Activated CD4-positive, alpha-beta T cell treated with anti-CD3 and anti-CD28 coated beads for 1 hour (primary cell): ENCODE measurements at places on chromosomes 1 and 21.

- no peak for DNase-seq
These were observed 43.3 kb downstream of the SSBP3 start for GRCh38 chr1:54362881-54363340.

GRCh38 chr1:109241841-109242345 lies 7.4 kb upstream of the CELSR2 start:
- DNase-seq = no peak

GRCh38 chr1:165524639-165525285 lies 19.0 kb upstream of the LRRC52 start:
- DNase-seq = no peak

GRCh38 chr1:35886577-35887431 lies 3.8 kb downstream of the AGO1 start:
- DNase-seq = no peak

DNA sequence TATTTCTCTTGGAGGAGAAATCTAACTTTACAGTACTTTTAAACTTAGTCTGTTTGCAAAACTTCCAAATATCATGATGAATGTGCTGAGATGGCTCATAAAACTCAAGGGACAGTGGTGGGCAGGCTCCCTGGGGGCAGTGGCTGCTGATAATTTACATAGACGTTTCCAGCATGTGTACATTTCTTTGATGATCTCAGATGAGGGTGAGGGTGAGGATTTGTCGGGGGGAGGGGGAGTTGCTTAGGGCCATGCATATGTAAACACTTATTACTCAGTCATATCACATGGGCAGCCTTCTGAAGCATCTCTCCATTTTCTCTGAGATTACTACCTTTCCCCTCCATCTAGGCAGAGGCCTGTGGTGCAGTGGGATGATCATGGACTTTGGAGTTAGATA lies 152.9 kb upstream of the HMGB4 start:
- no peak for DNase-seq

DNA sequence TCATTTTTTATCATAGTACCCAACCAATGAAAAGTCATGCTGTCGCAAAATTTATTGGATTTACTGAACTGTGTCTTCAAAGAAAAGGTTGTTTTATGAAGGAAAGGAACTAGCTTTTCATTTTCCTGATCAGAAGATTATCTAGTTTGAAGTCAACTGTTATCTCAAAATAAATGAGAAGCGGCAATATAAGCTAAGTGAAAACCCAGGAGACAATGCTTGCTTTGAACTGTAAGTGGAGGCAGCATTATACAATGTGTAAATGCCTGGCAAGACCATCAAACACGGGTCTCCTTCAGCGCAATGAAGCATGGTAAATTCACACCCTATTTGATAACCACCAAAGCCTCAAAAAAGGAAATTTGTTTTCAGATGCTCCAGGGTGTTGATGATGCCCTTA lies 134.4 kb upstream of the PTBP2 start:
- no peak for DNase-seq

GRCh38 chr1:179807291-179807690 lies 64.2 kb downstream of the FAM163A start:
- no peak for DNase-seq

- DNase-seq = no peak
These were observed 1.1 kb downstream of the TAS1R3 start for GRCh38 chr1:1332031-1332755.

- DNase-seq = no peak
These were observed 99.5 kb downstream of the FGGY start for GRCh38 chr1:59396387-59396786.

DNA sequence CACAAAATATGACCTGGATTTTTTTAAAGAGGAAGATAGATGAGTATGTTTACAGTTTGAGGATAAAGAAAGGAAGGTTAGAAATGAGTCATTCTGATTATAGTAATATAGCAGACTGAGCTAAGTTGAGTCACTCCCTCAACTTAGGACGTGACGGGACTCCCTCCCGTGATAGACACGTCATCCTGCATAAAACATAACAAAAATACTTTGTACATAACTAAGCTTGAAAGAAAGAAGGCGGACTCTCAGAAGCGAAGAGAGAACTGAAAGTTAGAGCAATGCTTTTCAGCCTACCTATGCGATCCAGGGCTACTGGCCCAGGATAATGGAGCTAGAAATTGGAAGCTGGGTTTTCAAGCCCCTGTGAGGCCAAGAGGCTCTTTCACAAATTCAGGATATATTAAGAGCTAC lies 53.0 kb upstream of the DESI2 start:
- peak; percentile 21 for DNase-seq

GRCh38 chr1:26083208-26083607 lies 15.8 kb upstream of the TRIM63 start:
- DNase-seq = no peak

GRCh38 chr21:36744560-36745231 lies 45.8 kb downstream of the SIM2 start:
- DNase-seq = no peak

DNA sequence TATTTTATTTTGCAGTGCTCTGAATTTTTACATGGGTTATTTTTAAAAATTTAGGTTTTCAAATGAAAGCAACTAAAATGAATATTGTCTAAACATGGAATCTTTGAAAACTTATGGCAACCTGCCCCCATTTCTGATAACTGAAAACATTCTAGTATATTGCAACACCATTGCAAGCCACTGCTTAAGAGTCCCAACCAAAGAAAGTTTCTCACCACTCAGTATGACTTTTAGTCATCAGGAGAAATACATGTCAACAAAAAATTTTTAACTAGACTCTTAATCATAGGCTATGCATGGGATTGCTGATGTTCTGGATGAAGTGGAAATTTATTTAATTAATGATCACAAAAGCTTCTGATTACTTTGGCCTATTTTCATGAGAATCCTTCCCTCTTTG lies 112.1 kb downstream of the TNFSF18 start:
- DNase-seq = no peak

GRCh38 chr1:25893116-25893515 lies 13.1 kb downstream of the STMN1 start:
- DNase-seq = no peak

GRCh38 chr1:232962761-232963745 lies 12.6 kb downstream of the NTPCR start:
- DNase-seq = no peak

GRCh38 chr1:203584035-203584434 lies 42.6 kb upstream of the ATP2B4 start:
- no peak for DNase-seq

DNA sequence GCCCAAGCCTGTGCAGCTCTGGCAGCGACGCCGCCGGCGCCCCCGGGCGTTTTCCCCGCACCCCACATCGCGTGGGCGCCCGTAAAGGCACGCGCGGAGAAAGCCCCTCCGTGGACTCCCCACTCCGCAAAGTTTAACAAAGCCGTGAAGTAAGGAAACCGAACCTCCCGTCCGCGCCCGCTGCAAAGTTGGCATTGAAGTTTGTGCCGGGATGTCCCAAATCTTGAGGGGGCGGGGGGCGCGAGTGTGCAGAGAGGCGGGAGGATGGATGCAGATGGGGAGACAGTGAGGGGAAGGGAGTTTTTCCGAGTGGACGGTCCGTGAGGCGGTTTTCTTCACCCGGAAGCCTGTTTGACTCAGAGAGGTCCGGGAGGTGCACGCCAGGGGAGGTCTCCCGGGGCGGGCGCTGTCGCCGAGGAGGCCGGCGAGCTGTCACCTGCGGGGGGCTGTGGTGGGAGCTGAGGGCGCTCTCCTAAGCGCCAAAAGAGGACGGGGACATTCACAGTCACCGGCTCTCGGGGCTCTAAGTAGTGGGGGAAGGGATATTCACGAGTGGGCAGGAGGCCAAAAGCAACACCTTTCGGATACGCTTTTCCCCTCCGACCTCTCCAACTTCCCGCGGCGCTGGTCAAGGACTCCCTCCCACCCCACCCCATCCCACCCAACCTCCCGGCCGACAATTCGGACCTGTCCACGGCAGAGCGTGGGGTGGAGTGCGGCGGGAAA lies 1.3 kb downstream of the WLS start:
- DNase-seq = no peak

DNA sequence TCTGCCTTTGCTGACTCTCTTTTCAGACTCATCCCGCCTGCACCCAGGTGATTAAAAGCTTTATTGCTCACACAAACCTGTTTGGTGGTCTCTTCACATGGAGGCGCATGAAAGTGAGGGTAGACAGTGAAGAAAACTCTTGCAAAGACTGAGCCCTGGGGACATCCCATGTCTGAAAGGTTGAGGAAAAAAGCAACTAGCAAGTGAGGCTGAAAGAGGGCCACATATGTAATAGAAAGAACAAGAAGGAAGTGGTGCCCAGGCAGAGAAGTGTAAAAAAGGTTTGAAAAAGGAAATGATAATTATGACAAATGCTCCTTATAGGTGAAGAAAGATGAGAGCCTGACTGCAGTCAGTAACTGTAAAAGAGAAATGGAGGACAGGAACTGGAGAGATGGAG lies 115.9 kb upstream of the NEK7 start:
- DNase-seq = no peak

DNA sequence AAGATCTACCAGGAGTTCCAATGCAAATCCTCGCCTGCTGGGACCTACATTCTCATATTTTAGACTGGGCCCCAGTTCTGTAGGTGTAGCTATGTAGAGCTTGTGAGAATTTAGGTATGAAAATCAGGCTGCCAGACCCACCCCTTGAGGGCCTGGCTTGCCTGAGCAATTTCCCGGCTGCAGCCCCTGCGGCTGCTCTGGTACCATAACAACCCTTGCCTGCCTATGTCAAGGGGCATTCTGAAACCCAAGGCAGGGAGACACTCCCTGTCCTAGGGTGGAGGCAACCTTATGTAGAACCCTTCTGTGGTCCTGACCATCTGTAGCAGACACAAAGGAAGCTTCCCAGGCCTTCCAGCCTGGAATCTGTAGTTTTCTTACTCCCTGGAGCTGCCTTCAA lies 28.4 kb downstream of the VTCN1 start:
- DNase-seq = no peak

- DNase-seq = no peak
These were observed 43.5 kb downstream of the LGR6 start for GRCh38 chr1:202237052-202237451.

DNA sequence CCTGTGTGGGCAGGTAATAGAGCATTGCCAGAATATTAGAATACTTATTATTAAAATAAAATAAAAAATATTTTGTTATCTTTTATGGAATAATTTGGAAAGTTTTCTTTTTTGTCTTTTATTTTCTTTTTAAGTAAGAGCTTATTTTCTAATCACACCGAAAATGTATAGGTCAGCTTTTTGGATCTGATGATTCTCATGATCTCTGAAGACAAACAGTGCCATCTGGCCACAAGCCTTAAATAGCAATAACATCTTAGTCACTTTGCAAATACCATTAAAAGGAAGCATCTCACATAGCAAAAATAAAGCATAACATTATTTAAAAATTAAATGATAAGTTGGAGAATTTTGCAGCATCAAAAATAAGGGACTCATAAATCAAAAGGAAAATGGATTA lies 213.8 kb downstream of the PLA2G4A start:
- DNase-seq = no peak

- no peak for DNase-seq
These were observed 102.3 kb downstream of the TMEM53 start for GRCh38 chr1:44571712-44572571.

DNA sequence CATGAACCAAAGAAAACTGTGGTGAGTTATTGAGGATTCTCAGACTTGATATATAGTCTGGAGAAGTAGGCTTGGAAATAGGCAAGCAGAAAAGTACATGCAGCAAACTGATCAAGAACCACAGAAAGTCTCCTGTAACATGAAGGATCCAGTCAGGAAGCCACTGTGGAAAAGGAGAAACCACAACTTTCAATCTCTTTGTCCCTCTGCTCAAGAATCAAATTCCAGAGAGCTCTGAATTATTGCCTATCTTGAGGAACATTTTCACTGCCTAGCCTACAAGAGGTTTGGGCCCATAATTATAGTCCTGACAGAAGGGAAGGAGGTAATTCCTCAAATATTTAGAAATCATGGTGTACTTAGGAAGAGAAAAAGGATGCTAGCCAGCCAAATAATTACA lies 43.0 kb upstream of the ADAMTS1 start:
- no peak for DNase-seq

DNA sequence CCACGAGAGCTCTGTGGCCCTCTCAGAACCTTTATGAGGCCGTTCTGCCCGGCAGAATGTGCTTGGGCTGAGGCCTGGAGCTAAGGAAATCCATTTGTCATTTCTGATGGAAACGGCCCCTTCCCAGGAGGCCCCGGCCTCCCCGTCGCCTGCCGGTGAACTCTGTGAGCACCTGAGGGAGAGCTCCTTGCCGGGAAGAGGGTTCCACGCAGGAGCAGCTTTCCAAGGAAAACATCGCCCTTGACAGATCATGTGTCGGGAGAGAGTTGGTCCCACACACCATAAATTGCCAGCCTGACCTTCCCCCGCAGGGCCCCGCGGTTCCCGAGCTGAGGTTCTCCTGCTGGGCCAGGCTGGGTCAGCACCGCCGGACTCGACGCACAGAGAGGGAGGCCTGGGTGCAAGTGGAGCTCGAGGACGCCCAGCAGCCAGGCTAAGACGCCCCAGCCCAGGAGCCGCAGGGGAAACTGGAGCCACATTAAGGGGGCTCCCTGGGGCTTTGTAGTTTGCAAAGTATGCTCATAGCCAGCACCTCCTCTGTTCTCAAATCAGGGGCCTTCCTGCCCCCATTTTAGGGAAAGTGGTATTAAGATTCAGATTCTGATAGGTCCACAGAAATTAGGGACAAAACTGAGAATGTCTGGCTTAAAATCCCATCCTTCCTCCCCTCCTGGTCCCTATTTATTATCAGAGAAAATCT lies 239.5 kb downstream of the FOXD2 start:
- DNase-seq = no peak

DNA sequence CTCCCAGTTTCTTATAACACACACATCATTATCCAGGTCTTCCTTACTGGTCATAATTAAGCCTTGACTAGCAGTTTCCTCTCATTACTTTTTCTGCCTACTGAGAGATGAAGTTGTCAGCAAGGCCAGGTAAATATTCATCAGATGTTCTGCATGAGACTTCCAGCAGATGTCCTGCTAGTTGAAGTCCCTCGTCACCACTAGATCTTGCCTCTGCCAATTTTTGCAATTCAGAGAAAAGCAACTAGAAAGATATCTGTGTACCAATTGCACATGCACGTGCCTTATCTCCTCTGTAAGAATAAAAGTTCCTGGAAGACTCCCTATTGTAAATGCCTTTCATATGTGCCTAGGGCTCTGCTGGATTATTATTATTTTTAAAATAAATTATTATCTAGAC lies 18.3 kb downstream of the ACKR1 start:
- DNase-seq = no peak

- DNase-seq = no peak
These were observed 12.2 kb downstream of the SPATA46 start for GRCh38 chr1:162364498-162364897.

GRCh38 chr1:185574139-185574875 lies 159.9 kb upstream of the HMCN1 start:
- DNase-seq = no peak

GRCh38 chr1:10638559-10639005 lies 157.9 kb downstream of the CASZ1 start:
- no peak for DNase-seq

DNA sequence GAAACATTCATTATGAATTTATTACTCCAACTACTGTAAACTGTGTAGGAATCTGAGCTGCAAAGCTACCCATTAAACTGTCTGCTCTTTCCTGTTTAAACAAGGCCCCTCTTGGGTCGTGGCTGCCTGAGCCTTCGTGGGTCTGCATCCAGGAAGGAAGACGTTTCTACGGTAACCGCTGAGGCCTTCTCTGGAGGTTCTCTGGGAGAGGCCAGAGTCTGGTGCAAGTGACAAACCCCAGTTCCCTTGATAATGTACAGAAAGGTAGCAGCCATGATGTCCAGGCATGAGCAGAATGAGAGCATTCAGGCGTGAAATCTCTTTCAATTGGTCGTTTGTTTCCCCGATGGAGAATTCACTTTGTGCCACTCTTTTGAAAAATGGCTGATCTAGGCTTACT lies 350.2 kb downstream of the PLPP3 start:
- DNase-seq = no peak

GRCh38 chr1:42669936-42670335 lies 11.7 kb downstream of the PPIH start:
- no peak for DNase-seq
